ENCODE measurements at places on chromosomes 16 and 17.

DNA sequence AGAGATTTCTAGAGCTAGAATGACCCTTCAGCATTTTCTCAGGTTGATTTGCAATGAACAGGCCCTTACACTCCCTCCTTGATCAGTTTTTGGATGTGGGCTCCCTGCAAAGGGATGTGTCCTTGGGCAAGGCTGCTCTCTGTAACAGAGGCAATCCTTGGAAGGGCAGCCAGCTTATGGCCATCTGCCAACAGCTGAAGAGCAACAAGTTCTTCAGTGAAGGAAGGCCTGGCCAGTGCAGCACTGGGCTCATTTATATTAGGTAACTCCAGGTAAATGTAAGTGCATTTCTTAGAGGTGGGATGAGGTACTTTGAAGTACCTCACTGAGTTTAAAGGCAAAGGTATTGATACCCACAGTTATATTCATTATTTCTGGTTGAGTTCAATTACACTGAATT is 114.3 kb upstream of the KCNJ16 start:
- no peak for DNase-seq

GRCh38 chr17:57530508-57530907 is 214.6 kb downstream of the CCDC182 start:
- DNase-seq: no peak

DNA sequence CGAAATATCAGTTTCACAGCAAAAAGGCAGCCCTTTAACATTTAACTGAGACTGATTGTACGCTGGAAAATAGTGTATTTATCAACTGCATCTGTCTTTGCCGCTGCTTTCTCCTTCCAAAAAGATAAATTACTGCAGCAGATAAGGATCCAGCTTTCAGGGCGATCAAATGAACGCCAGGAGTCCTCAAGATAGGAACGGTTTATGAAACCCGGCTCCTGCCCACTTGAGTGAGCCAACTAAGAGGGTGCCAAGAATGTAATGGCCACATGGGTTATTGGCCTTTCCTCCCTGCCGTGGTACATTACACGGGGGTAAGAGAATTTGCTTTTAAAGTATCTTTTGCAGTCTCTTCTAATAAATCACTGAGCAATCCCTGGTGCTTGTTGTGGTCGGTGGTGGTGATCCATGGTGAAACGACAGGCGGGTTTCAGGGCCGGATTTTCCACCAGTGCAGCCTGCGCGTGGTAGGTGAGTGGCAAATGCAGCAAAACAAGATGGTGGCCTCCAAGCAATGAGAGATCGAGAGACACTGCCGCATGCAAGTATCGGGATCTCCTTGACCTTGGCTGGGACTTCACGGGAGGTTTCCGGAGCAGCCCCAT is 67.5 kb upstream of the IRX6 start:
- no peak for DNase-seq

GRCh38 chr16:53457670-53458069 is 23.4 kb downstream of the RBL2 start:
- peak; percentile 51 for DNase-seq

DNA sequence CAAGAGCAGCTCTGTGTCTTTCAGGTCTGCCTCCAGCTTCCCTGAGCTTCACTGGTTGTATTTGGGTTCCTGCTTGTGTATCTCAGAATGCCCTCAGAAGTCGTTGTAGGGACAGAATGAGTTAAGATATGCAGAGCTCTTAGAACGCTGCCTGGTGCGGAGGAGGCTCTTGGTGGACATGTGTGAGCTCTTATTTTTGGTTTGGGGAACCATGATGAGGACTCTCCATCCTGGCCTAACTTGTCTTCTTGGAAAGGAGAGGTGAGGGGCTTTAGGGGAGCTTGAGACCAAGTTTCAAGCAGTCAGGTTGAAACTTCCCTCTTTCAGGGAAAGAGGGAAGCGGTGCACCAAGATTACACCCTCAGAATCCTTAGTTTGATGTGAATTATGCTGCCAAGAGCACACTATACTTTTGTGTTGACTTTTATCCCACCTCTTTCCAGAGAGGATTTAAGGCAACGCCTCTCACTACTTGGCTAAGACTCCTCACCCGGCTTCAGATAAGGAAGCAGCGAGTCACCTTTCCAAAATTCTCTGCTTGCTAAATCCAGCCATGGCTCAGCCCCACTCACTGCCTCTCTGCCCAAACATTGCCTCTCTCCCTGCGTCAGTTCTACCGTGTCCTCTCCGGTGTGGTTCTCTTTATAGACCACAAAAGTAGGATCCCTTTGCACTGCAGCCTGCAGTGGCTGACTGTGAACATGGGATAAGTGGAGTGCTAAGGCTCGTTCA is 12.7 kb downstream of the CDK5RAP3 start:
- no peak for DNase-seq

DNA sequence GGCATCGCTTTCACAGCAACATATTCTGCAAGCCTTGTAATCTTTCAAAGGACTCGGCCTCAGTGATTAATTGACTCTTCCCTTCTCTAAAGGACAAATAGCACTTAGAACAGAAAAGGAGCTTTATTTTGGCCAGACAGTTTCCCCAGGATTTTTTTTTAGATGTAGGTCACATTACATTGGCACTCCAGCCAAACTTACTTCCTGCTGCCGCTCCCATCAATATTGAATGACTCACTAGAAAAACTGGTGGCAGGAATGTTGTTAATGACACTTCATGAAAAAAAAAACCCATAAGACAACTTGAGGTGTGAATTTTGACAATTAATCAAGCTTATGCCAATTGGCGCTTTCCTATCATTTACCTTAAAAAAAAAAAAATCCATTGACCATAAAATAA is 432.6 kb downstream of the TOX3 start:
- DNase-seq: no peak

DNA sequence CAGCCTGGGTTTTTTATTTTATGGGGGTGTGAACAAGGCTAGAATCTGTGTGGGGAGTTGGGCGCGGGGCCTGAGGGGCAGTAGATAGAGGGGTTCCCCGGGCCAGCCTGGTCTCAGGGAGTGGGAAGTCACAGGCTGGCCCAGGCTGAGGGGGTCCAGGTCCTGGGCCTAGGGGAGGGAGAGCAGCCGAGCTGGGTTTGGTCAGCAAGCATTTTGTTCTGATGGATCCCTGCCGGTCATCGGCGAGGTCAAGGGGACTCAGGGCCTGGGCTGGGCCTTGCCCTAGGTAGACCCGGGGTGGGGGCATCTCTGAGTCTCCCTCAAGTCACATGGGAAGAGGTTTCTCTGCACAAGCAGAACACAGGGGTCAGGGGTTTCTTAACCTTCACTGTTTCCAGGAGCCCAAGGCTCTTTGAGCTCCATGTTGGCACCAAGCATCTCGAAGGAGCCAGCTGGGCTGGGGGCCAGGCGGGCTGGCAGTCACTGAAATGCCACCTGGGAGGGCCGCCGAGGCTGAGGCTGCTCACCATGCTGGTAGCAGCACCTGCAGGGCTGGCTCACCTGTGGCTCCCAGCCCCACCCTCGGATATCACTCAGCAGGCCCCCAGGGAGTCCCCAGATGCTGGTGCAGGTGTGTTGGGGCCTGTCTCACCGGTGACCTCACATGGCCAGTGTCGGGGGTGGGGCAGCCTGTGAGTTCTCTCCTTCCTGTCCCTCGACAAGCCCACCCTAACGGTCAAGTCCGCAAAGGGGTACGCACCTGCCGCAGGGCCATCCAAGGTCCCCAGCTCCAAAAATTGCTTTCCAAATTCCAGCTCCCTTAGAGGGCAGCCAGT is 41.0 kb downstream of the SLC7A5 start:
- DNase-seq: no peak

DNA sequence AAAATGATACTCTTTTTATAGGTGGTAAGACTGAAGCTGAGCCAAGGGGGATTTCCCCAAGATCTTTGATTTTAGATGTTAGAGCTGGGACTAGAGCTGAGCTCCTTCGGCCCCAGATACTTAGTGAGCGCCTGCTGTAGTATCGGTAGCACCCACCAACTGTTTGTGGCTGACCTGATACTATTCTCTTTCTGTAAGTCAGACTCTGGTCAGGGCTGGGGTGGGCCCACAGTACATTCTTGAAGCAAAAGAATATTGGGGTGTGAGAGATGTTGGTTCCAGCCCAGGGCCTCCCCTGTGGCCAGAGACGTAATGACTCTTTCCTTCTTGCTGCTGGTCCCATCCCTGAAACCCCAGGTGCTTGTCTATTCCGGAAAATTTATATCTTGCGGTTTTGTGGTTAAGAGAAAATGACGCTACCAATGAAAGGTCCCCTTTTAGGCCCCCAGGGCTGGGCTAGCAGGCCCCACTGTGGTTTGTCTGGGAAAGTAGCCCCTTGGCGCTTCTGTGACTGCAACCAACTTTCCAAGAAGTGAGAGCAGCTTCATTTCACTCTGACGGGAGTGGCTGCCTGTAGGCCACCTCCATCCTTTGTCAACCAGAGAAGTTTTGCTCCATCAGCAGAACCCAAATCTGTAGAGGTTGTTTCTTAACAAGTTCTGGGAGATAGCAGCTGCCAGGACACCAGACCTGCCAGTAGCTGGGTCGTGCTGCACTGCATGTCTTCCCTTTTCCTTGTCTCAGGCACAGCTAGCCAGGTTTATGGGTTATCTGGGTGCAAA is 86.4 kb upstream of the LGALS9 start:
- peak; percentile 82 for DNase-seq

DNA sequence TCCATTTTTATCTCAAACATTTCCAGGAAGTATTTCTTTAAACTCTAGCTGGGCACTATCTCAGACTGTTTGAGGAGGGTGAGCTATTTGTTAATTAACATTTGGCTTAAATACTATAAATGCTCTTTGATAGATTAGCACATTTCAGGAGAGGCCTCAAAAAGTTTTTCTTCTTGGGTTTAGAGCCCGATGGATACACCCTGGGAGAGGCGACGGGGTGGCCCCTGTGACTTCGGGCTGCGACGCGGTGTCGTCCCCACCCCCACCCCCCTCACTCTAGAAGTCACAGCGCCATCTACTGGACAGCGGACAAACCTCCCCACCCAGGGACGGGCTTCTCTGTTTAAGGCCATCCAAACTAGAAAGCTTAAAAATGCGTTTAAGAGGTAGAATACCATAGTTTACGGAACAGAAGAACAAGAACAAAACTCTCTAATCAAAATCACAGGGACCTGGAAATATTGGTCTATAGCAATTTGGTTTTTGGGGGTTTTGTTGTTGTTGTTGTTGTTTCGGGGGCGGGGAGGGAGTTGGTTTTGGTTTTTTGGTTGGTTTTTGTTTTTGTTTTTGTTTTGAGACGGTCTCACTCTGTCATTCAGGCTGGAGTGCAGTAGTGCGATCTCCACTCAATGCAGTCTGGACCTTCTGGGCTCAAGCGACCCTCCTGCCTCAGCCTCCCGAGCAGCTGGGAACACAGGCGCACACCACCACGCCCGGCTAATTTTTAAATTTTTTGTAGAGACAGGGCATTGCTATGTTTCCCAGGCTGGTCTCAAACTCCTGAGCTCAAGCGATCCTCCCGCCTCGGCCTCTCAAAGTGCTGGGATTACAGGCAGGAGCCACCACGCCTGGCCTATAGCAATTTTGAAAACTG is 254.4 kb downstream of the C16orf95 start:
- peak; percentile 18 for DNase-seq

DNA sequence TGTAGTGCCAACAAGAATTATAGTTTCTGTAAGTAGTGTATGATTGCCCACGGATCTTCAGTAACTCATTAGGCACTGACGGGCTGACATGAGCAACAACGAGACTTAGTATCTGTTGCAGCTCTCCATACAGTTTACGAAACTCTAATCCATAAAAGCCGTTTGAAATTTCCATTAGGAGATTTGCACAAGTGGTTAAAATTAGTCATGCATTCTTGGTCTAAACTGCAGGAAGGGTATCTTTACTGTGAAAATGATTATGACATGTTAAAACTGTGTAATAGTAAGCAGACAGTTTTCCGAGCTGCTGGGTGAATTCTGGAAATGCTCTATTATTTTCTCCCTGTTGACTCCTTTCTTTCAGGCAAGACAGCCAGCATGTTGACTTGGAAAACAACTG is 605.0 kb downstream of the WWOX start:
- DNase-seq: no peak

DNA sequence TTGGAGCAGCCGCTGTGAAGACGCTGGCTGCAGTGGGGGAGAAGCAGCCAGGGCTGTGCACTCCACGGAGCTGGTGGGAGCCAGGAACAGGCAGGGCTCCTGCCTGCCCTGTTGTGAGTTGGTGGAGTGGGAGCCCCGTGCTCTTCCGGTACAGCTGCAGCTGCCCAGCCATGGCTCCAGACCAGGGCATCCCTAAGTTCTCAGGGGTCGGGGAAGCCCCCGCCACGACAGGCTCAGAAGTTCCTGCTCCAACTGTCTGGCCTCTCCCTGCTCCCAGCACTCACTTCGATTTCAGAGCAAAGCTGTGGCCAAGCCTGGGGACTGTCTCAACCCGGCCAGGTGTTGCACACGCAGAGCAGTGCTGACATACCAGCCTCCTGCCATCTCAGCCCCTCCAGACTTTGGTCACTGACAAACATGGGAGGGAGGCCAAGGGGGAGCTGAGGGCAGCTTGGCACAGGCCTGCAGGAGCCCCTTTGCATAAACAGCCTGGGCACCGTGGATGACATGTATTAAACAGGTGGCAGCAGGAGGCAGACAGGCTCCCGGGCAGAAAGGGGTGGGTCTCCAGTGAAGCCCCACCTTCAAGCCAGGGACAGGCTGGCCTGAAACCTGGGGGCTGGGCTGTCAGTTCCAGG is 13.9 kb upstream of the KDM8 start:
- no peak for DNase-seq

DNA sequence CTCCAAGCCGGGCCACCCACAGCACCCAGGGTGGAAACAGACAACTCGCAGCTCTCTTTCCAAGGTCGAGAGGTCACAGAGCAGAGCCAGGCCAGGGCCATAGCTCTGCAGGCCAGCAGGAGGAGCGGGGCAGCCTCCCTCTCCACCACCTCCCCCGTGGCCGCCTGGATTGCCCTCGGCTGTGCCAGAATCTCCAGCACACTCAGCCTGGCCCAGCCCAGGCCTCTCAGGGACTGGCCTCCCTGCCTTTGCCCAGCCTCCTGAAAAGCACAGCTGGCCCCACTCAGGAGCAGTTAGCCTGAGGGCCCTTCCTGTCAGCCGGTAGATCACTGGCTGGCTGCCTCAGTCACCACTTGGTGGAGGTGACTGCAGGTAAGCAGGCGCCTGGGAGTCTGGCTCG is 85.8 kb upstream of the SEC14L1 start:
- no peak for DNase-seq

- no peak for DNase-seq
Measured at GRCh38 chr17:79043931-79044320, 20.0 kb downstream of the C1QTNF1 start.

DNA sequence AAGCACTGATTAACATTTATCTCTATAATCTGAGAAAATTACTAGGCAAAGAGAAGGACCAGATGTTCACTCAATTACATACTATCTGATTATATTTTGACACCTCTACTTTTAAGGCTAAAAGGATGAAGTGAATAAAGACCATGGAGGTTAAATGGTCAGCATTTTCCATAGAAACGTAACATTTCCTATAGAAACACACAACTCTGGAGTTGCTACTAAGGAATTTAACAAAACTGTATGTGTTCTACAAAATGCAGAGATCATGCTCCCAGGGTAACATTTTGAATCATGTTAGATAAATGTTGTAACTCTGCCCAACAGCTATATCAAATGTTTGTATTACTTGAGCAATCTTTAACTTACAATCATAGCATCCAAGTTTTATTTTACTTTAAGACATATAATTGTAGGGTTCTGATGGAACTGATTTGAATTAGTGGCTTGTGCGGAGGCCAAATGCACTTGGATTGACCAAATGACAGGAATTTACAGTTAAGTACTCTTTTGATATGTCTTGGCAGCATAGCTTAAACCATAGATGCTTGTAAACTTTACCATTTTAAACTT is 97.7 kb downstream of the RPGRIP1L start:
- DNase-seq: no peak

Data from stimulated activated CD8-positive, alpha-beta memory T cell treated with anti-CD3 and anti-CD28 coated beads, Interleukin-15, amount 100 ng/mL, for 48 hours (primary cell).